ENCODE measurements at places on chromosomes 1 and 21.

DNA sequence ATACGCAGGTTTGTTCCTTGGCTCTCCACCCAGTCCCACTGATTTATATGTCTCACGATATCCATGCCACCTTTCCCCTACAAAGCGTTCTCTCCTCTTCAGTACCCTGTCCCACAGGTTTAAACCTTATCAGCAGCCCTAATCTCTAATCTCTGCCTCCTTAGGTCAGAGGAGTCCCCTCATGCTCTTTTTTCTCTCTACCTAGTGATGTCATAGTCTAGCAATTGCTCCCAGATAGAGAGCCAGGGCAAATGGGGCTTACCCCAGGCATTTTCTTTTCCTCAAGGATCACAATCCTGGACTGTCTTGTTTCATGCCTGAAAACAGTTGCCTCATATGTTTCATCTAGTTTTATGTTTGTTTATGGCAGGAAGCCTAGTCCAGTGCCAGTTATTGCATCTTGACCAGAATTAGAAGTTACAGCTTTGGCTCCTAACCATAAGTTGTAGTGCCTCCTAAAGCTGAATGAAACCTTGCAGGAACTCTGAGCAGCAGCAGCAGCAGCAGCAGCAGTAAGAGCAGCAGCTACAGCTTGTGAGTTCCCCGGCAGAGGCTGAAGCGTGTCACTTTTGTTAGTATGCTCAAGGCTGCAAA lies 26.7 kb upstream of the TP53BP2 start:
- DNase-seq, result no peak

- DNase-seq, result no peak
Measured at GRCh38 chr1:2385606-2386280, 5.6 kb downstream of the MORN1 start.

- no peak for DNase-seq
Measured at GRCh38 chr1:33031506-33031905, 5.2 kb downstream of the AK2 start.

- DNase-seq, result no peak
Measured at GRCh38 chr1:207362962-207363860, 41.7 kb downstream of the CD55 start.

GRCh38 chr21:45225741-45226327 lies 61.9 kb downstream of the POFUT2 start:
- no peak for DNase-seq
